ENCODE measurements at places on chromosomes 1 and 21. TPM values are rescaled to one million over a fixed set of nuclear protein-coding genes. Genes with fewer than 3 reads are reported as not detected.
A peak's percentile ranks its signal among the peaks of the same experiment; 100 is the strongest.

Gene DPYD
- total RNA-seq, result 0.43 TPM

Gene HEYL
- 4.0 TPM for total RNA-seq

Gene LELP1
- not detected for total RNA-seq

Gene SGIP1
- total RNA-seq, result 6.6 TPM

Gene ZSCAN20
- 11.4 TPM for total RNA-seq

Gene GBP7
- total RNA-seq, result not detected

DNA sequence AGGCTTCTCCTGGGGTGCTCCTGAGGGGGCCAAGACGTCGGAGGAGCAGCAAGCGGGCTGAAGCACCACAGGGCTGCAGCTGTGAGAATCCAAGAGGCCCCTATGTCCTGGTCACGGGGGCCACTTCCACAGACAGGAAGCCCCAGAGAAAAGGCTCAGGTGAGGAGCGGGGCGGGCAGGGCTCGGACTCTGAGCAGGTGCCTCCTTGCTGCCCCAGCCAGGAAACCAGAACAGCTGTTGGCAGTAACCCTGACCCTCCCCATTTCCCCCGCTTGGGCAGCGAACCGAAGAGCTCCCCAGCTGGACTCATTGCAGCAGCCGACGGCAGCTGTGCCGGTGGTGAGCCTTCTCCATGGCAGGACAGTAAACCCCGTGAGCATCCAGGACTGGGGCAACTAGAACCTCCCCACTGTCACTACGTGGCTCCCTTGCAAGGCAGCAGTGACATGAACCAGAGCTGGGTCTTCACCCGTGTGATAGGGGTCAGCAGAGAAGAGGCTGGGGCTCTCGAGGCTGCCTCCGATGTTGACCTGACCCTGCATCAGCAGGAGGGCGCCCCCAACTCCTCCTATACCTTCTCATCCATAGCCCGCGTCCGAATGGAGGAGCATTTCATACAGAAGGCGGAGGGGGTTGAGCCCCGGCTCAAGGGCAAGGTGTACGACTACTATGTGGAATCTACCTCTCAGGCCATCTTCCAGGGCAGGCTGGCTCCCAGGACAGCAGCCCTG is 625 bp downstream of the KLHDC7A start:
- H3K27ac ChIP-seq, result no peak overlapping the region
- DNase-seq, result no peak
- no peak overlapping the region for H3K4me3 ChIP-seq
- H3K4me1 ChIP-seq, result peaks cover 23% of the 10 kb centered on the region
- no peaks in the 10 kb centered on the region for H3K27me3 ChIP-seq

DNA sequence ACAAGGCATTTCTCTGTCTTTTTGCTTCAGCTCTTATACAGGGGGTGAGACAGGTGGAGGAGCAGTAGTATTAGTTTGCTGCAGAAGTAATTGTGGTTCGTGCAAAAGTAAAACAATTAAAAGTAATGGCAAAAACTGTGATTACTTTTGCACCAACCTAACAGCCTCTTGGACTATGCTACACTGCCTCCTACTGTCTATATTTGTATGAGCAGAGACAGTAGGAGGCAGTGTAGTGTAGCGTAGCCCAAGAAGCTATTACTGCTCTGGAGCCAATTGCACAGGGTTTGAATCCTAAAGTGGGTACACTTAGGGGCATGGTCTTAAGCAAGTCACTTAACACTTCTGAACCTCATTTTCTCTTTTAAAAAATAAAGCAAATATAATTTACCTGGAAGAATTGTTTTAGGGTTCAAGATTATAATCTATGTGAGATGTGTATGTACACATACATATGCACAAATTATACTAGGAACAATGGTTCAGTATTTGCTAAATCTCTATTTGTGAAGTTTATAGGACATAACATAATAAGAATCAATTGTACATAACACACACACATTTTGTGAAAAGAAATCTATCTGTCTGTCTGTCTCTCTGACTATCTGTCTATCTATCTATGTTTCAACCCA is 103.8 kb downstream of the BRINP3 start:
- no peaks in the 10 kb centered on the region for H3K36me3 ChIP-seq
- no peak overlapping the region for H3K4me3 ChIP-seq
- no peaks in the 10 kb centered on the region for H3K27me3 ChIP-seq
- H3K27ac ChIP-seq, result no peak overlapping the region
- peak; percentile 57 for DNase-seq
- no peaks in the 10 kb centered on the region for H3K4me1 ChIP-seq

- DNase-seq, result no peak
- H3K4me1 ChIP-seq, result peaks cover 6% of the 10 kb centered on the region
- H3K27me3 ChIP-seq, result no peaks in the 10 kb centered on the region
- H3K36me3 ChIP-seq, result no peaks in the 10 kb centered on the region
- no peak overlapping the region for H3K27ac ChIP-seq
Measured at GRCh38 chr1:204863024-204863423, 7.6 kb upstream of the NFASC start.

DNA sequence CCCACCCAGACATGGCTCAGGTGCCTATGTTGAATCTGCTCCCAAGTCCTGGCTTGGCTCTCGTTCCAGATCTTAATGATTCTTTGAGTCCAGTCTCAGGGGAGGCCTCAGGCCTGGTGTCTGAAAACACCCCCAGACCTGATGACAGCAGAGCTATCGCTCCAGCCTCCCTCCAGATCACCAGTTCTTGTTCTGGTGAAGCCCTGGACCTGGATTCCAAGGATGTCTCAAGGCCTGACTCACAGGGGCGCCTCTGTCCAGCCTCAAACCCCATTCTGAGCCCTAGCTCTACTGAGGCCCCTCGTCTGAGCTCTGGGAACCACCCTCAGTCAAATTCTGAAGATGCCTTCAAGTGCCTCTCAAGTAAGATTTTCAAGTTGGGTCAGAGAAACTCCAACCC is 11.4 kb downstream of the MROH7 start:
- no peaks in the 10 kb centered on the region for H3K27me3 ChIP-seq
- H3K27ac ChIP-seq, result no peak overlapping the region
- H3K36me3 ChIP-seq, result no peaks in the 10 kb centered on the region
- no peak overlapping the region for H3K4me3 ChIP-seq
- no peaks in the 10 kb centered on the region for H3K4me1 ChIP-seq
- no peak for DNase-seq

DNA sequence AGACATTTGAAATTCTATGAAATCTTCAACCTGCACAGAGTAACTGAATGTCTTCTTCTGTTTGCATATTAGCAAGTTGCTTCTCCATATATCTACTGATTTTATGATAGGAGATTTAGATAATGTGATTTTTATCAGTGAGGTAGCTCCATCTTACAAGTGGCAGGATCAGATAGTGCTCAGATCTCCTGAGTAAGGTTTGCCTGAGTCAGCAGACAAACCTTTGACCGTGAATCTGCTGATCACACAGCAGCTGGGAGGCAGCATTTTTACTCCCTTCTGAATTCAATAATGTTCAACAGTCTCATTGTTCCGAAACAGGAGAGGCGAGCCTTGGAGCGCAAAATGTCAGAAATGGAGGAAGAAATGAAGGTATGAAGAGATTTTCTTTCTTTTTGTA is 141.4 kb downstream of the SYT2 start:
- peaks cover 18% of the 10 kb centered on the region for H3K4me1 ChIP-seq
- H3K36me3 ChIP-seq, result no peaks in the 10 kb centered on the region
- no peaks in the 10 kb centered on the region for H3K27me3 ChIP-seq
- no peak for DNase-seq
- no peak overlapping the region for H3K4me3 ChIP-seq

GRCh38 chr1:24203404-24203803 is 16.3 kb upstream of the IFNLR1 start:
- H3K27ac ChIP-seq, result no peak overlapping the region
- no peaks in the 10 kb centered on the region for H3K4me1 ChIP-seq
- H3K36me3 ChIP-seq, result no peaks in the 10 kb centered on the region
- no peaks in the 10 kb centered on the region for H3K27me3 ChIP-seq

GRCh38 chr1:174070614-174071013 is 48.5 kb upstream of the RC3H1 start:
- peaks cover 3% of the 10 kb centered on the region for H3K4me1 ChIP-seq
- no peaks in the 10 kb centered on the region for H3K27me3 ChIP-seq
- no peak overlapping the region for H3K27ac ChIP-seq
- no peak overlapping the region for H3K4me3 ChIP-seq
- H3K36me3 ChIP-seq, result no peaks in the 10 kb centered on the region

GRCh38 chr1:98121646-98122045 is 200.8 kb upstream of the DPYD start:
- H3K4me1 ChIP-seq, result no peaks in the 10 kb centered on the region
- no peak overlapping the region for H3K27ac ChIP-seq
- no peak for DNase-seq
- H3K36me3 ChIP-seq, result no peaks in the 10 kb centered on the region
- H3K27me3 ChIP-seq, result no peaks in the 10 kb centered on the region

DNA sequence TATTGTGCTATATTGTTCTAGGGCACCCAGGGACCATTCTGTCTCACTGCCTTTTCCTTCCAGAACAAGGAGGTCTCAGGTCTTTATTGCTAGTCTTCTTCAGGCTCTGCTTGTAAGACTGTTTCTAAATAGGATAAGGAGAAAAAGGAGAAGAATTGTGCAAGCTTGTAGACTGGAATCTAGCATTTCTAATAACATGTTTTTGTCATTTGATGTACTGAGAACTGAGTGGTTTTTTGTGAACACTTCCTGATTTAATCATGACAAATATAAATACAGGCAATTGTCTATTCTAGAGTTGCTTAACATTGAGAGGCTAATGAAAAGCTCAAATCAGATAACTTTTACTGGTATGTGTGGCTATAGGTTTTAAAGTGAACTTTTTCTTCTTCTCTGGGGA is 77.6 kb downstream of the CLIC4 start:
- H3K27me3 ChIP-seq, result no peaks in the 10 kb centered on the region
- H3K36me3 ChIP-seq, result no peaks in the 10 kb centered on the region
- H3K4me3 ChIP-seq, result no peak overlapping the region
- no peak for DNase-seq
- no peak overlapping the region for H3K27ac ChIP-seq
- peaks cover 1% of the 10 kb centered on the region for H3K4me1 ChIP-seq

DNA sequence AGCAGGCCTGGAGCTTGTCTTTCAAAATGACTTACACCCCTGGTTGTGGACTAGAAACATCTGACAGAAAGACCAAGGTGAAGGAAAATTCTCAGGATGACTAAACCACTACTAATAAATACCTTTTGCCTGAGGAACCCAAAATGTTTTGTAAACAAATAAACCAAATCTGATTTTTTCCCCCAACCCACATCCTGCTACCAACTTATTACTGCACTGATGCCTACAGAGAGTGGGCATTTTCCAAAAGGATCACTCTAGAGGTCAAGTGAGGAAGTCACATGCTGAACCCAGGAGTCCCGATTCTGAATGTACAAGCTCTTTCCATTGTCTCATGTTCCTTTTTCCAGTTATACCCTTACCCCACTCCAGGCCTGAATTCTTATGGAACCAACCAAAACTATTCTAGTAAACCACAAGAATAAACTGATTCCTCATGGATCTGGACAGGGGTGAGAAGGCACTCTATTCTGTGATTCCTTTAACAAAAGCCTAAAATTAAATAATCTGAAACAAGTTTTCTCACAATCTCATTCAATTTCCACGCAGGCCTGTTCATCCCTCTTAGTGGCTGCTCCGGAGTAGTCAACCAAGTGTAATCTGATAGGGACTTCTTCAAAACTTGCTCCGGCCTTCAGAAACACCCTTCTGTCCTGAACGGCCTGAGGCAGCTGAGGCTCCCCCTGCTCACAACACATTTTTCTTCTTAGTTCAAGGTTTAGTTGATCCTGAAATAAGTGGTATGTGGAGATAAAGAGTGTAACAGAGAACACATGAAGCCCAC is 1.4 kb downstream of the PI4KB start:
- no peaks in the 10 kb centered on the region for H3K36me3 ChIP-seq
- no peaks in the 10 kb centered on the region for H3K27me3 ChIP-seq
- peak overlapping the region; percentile 64 for H3K4me3 ChIP-seq
- no peak for DNase-seq
- no peak overlapping the region for H3K27ac ChIP-seq

DNA sequence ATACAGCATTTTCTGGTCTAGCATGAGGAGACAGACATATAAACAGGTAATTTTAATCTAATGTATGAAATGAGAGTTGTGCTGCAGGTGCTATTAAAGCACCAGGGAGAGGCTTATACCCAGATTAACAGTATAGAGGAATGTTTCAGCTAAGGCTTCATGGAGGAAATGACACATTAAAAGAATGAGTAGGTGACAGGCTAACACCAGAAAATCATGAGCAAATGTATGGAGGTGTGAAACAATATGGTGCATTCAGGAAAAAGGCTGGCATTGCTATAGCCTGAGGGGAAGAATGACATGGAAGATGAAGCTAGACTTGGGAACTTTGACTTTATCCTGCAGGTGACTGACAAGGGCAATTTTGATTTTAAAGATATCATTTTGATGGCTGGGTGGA is 7.0 kb downstream of the ARPC5 start:
- H3K4me1 ChIP-seq, result peaks cover 20% of the 10 kb centered on the region
- DNase-seq, result no peak
- no peak overlapping the region for H3K27ac ChIP-seq
- peaks cover 28% of the 10 kb centered on the region for H3K36me3 ChIP-seq

GRCh38 chr21:14879458-14879857 is 185.3 kb downstream of the NRIP1 start:
- H3K27me3 ChIP-seq, result no peaks in the 10 kb centered on the region
- H3K4me1 ChIP-seq, result peaks cover 14% of the 10 kb centered on the region
- H3K4me3 ChIP-seq, result no peak overlapping the region
- DNase-seq, result no peak

DNA sequence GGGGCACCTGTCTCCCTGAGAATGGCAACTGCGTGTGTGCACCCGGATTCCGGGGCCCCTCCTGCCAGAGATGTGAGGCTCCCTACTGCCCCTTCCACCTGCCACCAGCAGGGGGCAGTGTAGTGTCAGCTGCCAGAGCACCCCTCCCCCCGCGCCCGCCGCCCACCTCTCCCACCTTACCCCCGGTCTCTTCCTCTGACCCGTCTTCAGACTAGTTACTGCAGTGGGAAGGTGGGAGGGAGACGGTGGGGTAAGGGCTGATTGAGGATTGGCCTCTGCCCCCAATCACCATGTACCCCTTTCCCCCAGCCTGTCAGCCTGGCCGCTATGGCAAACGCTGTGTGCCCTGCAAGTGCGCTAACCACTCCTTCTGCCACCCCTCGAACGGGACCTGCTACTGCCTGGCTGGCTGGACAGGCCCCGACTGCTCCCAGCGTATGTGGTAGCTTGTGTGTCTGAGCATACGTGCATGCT is 10.1 kb upstream of the LRRC71 start:
- H3K4me3 ChIP-seq, result peak overlapping the region; percentile 14
- DNase-seq, result peak; percentile 80
- H3K27ac ChIP-seq, result no peak overlapping the region
- no peaks in the 10 kb centered on the region for H3K36me3 ChIP-seq
- H3K27me3 ChIP-seq, result peaks cover 29% of the 10 kb centered on the region

DNA sequence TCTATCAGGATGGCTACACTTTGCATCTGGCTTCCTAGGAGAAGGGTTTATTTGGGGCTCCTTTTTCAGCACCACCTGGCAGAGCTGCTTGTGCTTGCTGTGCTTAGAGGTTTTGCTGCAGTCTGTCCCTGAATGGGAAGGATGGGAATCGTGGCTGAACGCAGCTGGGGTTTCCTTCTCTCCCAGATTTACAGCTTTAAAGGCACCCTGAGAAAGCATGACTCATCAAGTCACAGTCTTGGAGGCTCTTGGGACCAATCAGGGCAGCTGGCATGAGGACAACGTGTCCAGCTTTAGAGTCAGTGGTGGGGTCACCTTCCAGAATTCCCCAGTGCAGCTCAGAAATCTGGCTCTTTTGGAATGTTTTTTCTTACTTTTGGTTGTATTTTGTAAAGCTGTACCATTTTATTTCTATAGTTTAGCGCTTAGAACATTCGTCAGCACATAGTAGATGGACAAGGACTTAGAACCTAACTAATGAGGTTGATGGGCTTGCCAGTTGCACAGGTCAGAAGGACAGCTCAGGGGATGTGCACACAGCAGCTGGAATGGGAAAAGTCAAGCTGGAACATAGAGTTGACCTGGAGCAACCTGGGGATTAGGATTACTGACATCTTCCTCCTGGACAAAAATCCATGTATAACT is 222.6 kb downstream of the PRDM2 start:
- H3K4me3 ChIP-seq, result no peak overlapping the region
- DNase-seq, result no peak
- no peaks in the 10 kb centered on the region for H3K4me1 ChIP-seq
- H3K36me3 ChIP-seq, result no peaks in the 10 kb centered on the region
- H3K27ac ChIP-seq, result no peak overlapping the region
- H3K27me3 ChIP-seq, result no peaks in the 10 kb centered on the region
